Sigmoid colon (tissue), 7 donors: ENCODE measurements at places on chromosomes 12 and 14. TPM values are rescaled to one million over a fixed set of nuclear protein-coding genes. Genes with fewer than 3 reads are reported as not detected.

Gene APPL2
- 15.3 TPM for total RNA-seq

GRCh38 chr12:25087596-25087995 lies 107.4 kb downstream of the DNAI7 start:
- DNase-seq: no peak

Gene ANKS1B
- 27.7 TPM for total RNA-seq

- DNase-seq: no peak
Observed at GRCh38 chr14:90587918-90588317, 191.1 kb downstream of the CALM1 start.

- DNase-seq: no peak
Observed at GRCh38 chr12:104964856-104965205, 6.7 kb upstream of the SLC41A2 start.

Gene SCN8A
- 0.41 TPM for total RNA-seq

Gene RND1
- 5.2 TPM for total RNA-seq
